Activated T-helper 17 cell treated with anti-CD3 and anti-CD28 coated beads, Interleukin-2, amount 50 U/mL, for 72 hours (primary cell): ENCODE measurements at places on chromosomes 6 and 20. TPM values are rescaled to one million over a fixed set of nuclear protein-coding genes. Genes with fewer than 3 reads are reported as not detected.

The FKBP5 gene
- total RNA-seq: 39.9 TPM

The SLC35F1 gene
- 0.04 TPM for total RNA-seq

The DPPA5 gene
- not detected for total RNA-seq

The TP53TG5 gene
- 0.11 TPM for total RNA-seq

The RNF182 gene
- total RNA-seq: not detected

The HUS1B gene
- total RNA-seq: 2.4 TPM

The DNMT3B gene
- 0.99 TPM for total RNA-seq

The MYT1 gene
- total RNA-seq: 0.16 TPM

The BPIFB4 gene
- not detected for total RNA-seq

The ARMH2 gene
- total RNA-seq: 0.43 TPM

The MLN gene
- total RNA-seq: not detected

The MED23 gene
- total RNA-seq: 24.1 TPM

The MPIG6B gene
- total RNA-seq: not detected

The DEK gene
- total RNA-seq: 132 TPM

The CPNE1 gene
- 269 TPM for total RNA-seq

The MYCT1 gene
- not detected for total RNA-seq

The ULBP3 gene
- total RNA-seq: not detected

The SLC17A3 gene
- 0.67 TPM for total RNA-seq

The DEFB125 gene
- total RNA-seq: not detected

The DEFB126 gene
- not detected for total RNA-seq

The SLC16A10 gene
- 3.8 TPM for total RNA-seq

The CDSN gene
- total RNA-seq: not detected

The MSH5 gene
- total RNA-seq: 78.9 TPM

The GRIK2 gene
- 0.13 TPM for total RNA-seq
